HL-60 (cell line): ENCODE measurements at places on chromosomes 16 and 17.
A peak's percentile ranks its signal among the peaks of the same experiment; 100 is the strongest.

DNA sequence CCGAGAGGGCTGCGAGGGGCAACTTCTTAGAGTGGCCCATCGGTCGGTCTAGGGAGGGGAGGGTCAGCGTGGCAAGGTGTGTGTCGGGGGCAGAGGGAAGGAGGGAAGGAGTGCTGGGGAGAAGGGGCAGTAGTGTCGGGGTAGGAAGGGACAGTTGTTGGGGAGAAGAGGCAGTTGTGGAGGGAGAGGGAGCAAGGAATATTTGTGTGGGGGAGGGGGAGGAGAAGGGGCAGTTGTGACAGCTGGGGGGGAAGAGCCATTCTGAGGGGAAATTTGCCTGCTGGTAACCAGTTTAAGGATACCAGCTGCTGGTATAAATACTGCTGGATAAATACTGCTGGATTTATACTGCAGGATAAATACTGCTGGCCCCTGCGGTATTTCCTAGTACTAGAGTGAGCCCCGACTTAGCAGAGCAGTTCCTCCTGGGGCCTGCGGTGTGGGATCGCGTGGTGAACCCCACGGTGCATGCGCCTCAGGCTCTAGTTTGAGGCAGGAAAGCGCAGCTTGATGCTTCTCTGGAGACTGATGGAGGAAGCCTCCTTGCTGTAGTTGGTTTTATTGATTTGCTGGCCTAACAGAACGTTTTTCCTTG, 309 bp downstream of the DNAH2 start:
- DNase-seq: no peak

- no peak for DNase-seq
These were observed 14.4 kb downstream of the EPOP start for GRCh38 chr17:38660097-38661025.

DNA sequence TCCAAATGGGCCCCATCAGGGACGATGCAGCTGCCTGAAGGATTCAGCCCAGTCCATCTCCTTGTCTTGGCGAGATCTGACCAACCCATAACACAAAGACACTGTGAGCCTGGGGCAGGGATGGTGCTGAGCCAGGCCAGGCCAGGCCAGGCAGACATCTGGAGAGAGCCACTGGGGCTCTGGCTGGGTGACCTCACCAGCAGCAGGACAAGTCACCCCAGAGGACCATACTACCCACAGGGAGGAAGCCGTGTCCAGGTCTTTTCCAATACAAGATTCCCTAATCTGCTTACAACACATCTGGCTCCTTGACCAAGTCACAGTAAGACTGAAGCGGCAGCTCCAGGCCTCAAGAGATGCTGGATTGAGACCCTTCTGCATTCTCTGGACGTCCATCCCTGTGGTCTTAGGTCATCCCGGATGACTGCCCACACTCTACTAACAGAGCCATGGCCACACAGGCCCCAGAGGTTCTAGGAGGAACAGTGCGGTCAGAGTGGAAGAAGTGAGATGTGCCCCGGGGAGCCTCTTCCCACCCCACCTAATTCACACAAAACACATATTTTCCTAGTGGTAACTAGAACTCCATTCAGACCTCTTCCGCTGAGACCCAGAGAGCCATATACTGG, 81.8 kb upstream of the RCVRN start:
- DNase-seq: no peak

- no peak for DNase-seq
These were observed 6.1 kb upstream of the CCL8 start for GRCh38 chr17:34313164-34313563.

DNA sequence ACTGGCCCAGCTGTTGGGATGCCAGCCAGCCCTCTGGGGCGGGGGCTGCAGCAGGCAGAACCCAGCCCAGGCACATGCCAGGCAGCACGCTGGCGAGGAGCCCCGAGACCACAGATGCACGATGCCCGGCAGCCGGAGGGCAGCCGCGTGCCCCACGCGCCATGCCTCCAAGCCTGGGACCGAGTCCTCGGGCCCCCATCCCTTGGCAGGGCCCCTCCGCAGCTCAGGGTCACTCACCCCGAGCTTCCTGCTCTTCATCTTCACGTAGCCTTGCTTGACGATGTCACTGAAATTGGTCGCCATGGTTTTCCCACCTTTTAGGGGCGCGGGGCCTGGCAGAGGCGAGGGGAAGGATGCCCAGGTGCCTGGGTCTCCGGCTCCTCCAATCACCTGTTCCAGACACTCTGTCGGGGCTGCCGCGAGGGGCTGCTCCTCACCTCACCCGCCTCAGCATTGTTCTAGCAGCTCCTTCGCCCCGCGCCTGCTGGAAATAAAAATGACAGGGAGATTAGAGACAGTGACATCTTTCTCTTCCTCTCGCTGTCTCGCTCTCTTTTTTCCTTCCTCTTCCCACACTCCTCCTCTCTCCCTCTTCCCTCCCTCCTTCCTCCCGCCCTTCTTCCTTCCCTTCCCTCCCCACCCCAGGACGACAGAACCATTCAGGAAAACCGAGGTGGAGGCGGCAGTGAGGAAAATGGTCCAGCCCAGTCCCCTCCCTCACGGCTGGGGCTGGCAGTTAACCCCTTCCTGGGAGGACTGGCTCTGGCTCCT, 6.9 kb downstream of the DOK4 start:
- no peak for DNase-seq

DNA sequence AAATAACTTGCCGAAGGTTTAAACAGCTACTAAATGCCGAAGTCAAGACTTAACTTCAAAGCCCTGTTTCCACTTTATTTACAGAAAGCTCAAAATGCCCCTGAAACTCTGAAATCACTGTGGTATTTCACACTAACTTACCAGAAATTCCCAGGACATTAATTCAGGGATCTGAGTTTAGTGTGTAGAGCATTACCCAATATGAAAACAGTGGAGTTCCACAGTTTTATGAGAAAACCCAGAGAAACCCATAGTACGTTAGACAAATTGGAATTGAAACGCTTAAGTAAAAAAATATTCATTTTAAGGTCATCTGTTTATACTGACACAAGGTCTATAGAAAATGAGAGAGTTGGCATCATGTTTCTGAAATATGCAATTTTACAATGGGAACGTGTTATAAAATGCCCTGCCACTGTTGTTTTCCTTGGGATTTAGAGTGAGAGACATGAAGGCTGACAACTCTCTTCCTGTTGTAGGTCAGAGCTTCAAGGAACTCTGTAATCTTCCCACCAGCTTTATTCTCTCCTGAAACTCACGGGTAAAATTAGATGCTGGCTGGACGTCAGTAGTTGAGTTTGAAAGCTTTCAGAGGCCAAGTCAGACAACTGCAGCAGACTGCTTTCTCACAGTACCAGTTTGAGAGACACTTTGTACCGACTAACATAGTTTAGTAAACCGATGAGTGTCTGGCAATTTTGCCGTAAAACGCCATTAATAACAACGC, 139.4 kb upstream of the TBX2 start:
- DNase-seq: no peak

DNA sequence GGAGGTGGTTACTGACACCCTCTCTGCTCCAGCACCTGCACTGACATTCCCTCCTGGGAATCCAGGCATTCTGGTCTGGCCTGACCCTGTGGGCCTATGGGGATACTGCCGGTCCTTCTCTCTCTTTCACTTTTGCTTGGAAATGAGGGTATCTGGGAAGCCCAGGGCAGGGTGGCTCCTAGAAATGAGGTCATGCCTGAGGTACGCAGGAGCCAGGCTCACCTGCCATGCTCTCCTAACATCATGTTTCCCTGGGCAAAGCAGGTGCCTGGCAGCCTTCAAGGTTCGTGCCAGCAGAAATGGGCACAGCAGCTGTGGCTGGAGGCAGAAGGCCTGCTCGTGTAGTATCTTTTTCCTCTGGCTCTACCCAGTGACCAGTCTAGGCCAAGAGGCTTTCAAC, 3.3 kb downstream of the ITGA3 start:
- no peak for DNase-seq

DNA sequence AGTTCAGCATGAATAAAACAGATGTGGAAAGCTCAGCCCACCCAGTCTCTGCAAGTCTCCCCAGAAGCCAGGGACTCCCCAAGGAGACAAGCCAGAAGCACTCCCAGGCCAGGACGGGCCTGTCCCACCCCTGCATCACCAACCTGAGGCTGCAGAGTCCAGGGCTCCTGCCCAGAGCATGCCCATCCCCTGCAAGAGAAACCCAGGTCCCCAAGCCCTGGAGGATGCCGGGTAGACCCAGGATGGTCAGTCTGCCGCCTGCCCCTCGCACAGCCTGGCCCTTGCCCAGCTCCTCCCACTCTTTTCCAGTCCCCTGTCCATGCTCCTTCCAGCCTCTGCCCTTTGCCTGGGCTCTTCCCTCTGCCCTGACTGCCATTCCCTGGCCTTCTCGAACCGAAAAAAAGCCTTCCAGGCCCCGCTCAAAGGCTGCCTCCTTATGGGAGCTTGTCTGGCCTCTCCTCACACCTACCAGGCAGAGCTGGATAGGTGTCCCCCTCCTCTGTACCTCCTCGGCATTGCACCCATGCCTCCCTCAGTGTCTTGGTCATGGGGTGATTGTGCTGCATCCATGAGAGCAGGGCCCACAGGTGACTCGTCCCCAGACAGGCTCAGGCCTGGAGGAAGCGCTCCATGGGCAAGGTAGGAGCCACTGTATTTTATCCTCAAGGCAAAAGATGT, 44.8 kb downstream of the BEAN1 start:
- DNase-seq: no peak

GRCh38 chr16:24507959-24508480, 31.3 kb upstream of the RBBP6 start:
- no peak for DNase-seq

GRCh38 chr17:73211745-73212144, 18.9 kb downstream of the COG1 start:
- no peak for DNase-seq

- peak; percentile 60 for DNase-seq
These were observed 4.5 kb downstream of the PRSS27 start for GRCh38 chr16:2715519-2715918.

- no peak for DNase-seq
These were observed 72.2 kb downstream of the MAF start for GRCh38 chr16:79528338-79528737.
